ENCODE measurements at places on chromosomes 4 and X.

GRCh38 chr4:115121351-115122043, 8.1 kb upstream of the NDST4 start:
- no peak for DNase-seq

- DNase-seq: no peak
These were observed 10.7 kb downstream of the PWWP3B start for GRCh38 chrX:106178826-106179225.

DNA sequence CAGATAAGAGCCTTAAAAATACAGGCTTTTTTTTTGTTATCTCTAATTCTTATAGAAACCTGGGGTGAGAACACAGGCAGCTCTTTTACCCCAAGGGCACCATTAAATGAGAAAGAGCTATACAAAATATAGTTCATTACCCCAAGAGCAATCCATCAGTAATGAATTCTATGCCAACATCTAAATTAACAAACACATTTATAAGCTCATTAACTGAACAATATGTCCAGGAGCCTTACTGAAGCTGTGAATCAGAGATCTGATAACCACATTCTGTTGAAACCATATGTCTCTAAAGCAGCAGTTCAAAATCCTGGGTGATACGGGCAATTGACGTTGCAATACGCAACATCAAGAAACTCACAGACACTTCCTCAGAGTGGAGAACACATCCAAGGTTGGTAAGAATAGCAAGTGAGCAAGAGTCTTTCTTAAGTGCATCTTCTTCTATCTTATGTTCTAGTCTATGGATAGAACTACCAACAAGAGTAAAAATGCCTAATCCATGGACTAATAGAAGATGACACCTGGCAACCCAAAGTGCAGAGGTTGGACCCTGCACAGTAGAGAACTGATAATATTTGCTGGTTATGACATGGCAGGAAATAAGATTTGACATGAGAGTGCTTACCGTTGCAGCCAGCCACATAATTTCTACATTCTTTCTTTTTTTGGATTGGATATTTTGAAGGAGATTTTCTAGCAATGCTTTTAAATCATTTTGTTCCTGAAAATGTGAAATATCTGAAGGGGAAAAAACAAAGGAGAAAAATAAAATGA, 449.3 kb downstream of the IL15 start:
- DNase-seq: no peak

DNA sequence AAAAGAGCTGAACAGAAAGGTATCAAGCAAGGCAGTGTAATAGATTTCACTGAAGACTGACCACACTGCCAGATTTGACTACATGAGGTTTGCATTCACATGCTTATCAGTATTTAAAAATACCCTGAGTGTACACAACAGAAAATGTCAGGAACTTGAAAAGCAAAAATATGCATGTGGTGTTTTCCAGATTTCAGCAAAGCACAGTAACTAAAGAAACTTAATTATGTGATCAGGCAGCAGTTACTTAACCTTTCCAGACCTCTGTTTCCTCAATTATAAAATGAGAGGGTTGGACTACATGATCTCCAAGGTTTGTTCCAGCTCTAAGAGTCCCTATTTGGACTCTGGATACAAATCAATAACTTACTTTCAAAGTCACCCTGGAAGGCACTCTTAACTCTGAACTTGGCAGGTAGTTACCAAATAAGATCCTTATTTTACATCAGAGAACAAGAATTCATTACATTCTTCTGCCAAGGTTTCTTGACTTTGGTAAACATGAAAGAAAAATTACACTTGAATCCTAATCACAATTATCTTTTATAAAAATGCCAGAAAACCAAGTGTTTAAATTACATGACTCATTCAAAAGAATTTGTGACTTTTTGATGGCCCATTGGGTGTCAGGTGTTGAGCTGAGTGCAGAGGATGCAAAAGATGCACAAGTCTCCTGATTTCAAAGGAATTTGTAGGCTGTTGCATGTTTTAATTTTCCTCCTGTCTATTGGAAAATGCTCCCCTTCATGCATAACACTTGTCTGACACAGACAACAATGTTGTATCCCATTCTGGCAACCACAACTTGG, 241.6 kb downstream of the MGST2 start:
- DNase-seq: no peak

DNA sequence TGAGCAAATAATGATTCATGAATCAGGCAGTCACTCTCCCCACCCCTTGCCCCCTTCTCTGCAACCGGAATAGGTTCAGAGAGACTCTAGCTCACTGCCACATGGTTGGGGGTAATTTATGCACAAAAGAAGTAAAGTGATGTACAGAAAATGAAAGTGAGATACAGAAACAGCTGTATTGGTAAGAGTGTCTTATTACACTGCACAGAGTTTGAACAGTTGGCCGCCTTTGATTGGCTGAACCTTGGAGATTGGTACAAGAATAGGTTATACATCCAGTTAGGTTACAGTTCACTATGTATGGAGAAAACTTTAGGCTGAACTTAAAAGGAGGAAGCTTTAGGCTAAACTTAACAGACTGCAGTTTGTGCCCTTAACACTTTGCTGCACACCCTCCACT, 34.6 kb upstream of the DIAPH2 start:
- DNase-seq: no peak

GRCh38 chr4:164952551-164952950, 24.9 kb downstream of the TRIM61 start:
- no peak for DNase-seq

- DNase-seq: no peak
These were observed 4.9 kb downstream of the SPRY1 start for GRCh38 chr4:123401271-123402120.

DNA sequence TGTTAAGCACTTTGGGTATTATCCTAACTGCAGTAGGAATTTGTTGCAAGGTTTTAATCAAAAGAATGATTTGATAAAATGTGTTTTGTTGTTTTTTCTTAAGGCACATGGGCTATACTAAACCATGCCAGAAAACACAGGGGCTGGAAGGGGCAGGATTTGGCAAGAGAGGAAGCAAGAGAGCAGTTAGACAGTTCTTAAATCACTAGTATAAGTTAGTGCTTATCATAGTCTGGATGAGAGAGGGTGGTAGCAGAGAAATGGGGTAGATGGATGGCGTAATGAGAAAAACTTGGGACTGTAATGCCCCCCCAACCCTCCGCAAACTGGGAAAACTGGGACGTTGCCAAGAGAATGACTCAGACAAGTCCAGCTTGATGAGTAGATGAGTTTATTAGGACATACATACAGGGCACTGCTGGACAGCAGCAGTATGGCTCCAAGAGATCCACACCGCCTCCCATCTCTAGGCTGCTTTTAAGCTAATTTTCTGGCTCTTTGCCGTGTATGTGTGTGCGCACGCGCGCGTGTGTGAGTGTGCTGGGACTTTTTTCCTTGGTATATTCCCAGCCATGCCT, 151.5 kb downstream of the PDLIM5 start:
- no peak for DNase-seq

DNA sequence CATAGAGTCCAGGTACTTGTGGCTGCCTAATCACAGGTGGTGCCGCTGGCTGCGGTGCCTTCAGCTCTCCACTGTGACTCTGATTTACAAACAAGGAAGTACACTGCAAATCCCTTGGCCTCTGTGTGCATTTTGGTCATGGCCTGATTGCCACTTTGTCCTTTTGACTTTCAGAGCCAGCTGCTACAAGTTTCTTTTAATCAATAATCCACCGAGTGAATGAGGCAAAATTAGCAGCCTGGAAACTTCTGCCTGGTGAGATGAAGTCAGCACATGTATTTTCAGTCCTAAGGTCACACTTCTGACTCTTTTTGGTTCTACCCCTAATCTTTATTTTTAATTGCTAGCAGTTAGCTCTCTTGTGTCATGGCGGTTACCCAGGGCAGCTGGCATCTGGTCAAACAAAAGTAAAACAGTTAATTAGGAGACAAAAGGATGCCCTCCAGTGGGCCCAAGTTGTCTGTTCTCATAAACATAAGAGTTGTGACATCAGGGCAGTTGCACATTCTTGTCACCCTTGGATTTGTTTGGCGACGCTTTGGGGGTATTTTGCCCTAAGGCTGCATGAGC, 62.3 kb upstream of the LNX1 start:
- DNase-seq: no peak

- DNase-seq: no peak
These were observed 1.8 kb downstream of the TTC29 start for GRCh38 chr4:146943691-146944375.

GRCh38 chr4:40395908-40396793, 61.0 kb downstream of the CHRNA9 start:
- DNase-seq: no peak

DNA sequence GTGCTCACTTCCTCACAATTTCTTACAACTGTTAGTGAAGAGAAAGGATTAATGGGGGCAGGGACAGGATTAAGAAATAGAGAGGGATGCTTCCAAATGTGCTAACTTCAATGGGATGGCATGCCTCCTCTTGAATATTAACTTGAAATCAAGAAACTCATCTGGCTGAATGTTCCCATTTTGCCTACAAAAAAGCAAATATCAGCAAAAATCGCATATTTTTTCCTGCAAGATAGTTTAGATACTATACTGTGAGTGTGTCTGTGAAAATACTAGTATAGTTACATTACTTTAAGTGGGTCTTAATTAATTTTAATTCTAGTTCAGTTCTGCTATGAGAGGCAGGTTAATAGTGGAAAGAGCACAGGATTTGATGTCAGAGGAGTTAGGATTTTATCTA, 4.9 kb downstream of the PAICS start:
- no peak for DNase-seq

DNA sequence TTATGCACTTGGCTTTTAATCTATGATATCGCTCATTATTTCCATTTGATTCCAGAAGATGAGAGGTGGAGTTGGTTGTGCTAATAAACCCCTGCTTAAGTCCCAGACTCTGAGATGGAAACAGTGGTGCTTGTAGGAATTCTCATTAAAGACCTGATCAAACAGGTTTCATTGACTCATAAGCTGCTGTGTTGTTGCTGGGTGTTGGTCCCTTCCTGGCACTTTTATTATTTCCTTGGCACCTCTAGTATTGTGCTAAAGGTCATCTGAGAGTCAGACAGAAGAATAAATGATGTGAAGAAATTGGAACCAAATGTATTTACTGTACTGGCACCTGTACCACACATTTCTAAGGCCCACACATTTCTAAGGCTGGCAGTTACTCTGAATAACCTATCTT, 544.7 kb upstream of the NR3C2 start:
- no peak for DNase-seq

DNA sequence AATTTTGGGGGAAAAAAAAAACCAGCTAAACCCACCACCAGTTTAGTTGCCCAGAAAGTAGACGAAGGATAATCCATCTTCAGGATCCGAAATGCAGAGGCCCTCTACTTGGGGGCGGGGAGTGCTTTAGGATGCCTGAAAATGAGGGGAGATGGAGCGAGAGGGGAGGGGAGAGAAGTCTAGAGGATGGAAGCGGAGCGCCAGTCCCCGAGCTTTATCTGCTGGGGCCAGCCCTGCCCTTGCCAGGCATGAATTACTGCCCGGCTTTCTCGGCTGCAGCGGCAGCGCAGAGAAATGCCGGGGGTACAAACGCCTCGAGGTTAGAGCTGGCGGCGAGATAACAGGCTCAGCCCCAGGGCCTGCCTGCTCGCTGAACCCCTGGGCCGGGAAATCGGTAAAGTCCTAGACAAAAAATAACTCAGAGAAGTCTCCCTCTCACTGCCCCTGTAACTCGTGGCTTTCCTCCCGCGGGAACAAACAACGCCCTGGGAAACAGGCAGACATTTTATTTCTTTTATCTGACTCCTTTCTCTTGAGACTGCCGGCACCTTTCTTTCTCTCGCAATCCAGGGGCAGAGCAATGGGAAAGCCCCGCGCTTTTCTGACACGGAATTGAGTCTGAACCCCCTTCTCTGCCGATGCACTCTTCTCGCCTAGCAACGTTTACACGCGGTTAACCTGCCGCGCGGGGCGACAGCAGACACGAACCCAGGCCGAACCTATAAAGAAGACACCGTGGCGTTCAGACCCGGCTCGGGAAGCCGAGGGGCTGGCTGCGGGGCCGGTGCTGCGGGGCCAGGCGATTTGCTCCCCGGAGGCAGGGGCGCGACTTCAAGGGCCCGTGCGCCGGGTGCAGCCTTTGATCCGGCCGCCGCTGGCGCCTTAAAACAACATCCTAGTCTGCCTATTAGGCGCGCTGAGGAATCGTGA, 3.1 kb upstream of the MSX1 start:
- DNase-seq: no peak

DNA sequence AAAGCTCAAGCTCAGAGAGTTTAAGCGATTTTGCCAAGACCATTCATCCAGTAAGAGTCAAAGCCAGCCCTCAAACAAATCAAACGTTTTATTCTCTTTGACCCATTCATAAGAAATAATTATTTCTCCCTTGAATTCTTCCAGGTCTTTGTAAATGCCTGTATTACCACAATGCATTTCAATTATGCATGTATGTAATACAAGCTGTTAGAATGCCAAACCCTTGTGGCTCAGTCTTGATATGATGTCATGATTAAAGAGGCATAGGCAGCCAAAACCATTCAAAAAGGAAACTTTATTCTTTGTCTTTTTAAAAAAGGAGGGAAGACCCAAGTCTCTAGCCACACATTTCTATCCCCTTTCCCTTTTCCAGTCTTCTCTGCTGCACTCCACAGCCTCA, 56.5 kb upstream of the PGM2 start:
- no peak for DNase-seq

DNA sequence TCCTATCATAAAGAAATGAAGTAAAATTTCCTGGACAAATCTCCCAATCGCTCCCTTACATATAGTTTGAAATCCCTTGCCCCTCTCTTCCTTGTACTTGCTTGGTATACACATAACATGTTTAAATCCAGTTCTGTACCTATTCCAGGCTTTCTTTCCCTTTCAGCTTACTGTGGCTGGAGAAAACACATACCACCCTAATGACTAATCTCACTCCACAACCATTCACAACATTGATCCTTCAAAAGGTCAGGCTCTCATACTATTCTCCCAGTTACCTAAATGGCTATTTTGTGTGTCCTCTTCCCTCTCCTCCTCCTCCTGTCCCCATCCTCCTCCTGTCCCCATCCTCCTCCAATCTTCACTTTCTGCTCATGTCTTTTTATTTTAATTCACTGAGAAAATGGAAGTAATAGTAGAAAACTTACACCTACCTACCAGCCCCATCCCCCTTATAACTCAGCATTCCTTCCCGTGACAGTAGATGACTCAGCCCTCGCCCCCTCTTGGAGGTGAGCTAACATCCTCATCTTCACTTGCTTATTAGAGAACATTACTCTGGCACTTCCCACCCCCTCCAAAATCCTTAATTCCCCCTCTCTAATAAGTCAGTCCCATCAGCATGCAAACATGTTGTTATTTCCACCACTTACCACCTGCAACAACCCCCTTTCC, 77.5 kb downstream of the IL15 start:
- DNase-seq: no peak

DNA sequence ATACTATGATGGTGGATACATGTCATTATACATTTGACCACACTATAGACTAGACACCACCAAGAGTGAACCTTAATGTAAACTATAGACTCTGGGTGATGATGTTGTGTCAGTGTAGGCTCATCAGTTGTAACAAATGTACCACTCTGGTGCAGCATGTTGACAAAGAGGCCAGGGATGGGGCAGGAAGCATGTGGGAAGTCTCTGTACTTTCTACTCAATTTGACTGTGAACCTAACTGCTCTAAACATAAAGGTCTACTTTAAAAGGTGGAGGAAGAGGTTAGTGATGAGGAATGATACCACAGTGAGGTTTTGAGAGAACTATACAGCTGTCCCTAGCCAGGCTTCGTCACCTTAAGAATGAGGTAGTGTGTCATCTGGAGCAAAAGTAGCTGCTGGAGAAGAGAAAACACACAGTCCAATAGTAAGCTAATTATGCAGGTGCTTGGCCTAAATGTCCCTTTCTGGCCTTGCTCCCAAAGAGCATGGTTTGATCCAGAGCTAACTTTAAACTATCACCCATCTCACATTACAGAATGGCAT, 38.4 kb downstream of the GRSF1 start:
- no peak for DNase-seq

GRCh38 chr4:158259955-158260575, 49.8 kb downstream of the TMEM144 start:
- DNase-seq: peak; percentile 9
